ENCODE measurements at places on chromosomes 7 and 10. TPM values are rescaled to one million over a fixed set of nuclear protein-coding genes. Genes with fewer than 3 reads are reported as not detected.

COMTD1 gene
- total RNA-seq, result 15.4 TPM

GRM8 gene
- total RNA-seq, result not detected

GJD4 gene
- not detected for total RNA-seq

STK31 gene
- total RNA-seq, result 0.55 TPM

CYP3A4 gene
- total RNA-seq, result not detected

SPDYE6 gene
- not detected for total RNA-seq

SUGCT gene
- 1.7 TPM for total RNA-seq

MKI67 gene
- 0.17 TPM for total RNA-seq

POLD2 gene
- 48.7 TPM for total RNA-seq

NKX1-2 gene
- total RNA-seq, result not detected

ENTPD1 gene
- 1.6 TPM for total RNA-seq

PLPP4 gene
- not detected for total RNA-seq

AVPI1 gene
- 2.2 TPM for total RNA-seq

FAM221A gene
- total RNA-seq, result 7.3 TPM

SEMA4G gene
- total RNA-seq, result 1.1 TPM

RGR gene
- not detected for total RNA-seq

PLXDC2 gene
- 1.2 TPM for total RNA-seq

Measured in CD4-positive, alpha-beta memory T cell (primary cell).